NCI-H2171 treated with DMSO at 0.1 percent for 48 hours (cell line): ENCODE measurements at places on chromosomes 1 and 21.

GRCh38 chr1:11908095-11908675, 18.0 kb downstream of the KIAA2013 start:
- DNase-seq, result peak; percentile 99

GRCh38 chr1:81607086-81607485, 193.6 kb upstream of the ADGRL2 start:
- DNase-seq, result no peak

- DNase-seq, result no peak
Observed at GRCh38 chr1:78038491-78038939, 7.3 kb upstream of the GIPC2 start.

DNA sequence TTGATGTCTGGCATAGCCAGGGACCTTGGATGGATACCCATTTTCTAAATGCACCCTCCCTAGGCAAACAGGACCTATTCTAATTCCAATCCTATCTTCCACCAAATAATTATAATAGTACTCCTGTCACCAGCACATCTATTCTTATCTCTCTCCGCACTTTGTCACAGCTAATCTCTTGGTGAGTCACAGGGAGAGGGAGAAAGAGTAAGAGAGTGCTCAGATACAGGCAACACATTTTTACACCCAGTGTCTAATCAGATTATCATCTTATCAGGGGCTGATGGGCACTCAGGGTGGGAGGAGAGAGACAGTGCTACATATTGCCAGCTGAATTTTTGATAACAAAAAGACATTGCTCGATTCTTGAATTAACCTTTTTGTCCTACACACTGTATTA, 275.0 kb upstream of the BEND5 start:
- peak; percentile 81 for DNase-seq

- no peak for DNase-seq
Observed at GRCh38 chr1:230174041-230174440, 107.0 kb downstream of the GALNT2 start.

- DNase-seq, result peak; percentile 57
Observed at GRCh38 chr1:192808163-192808517, 699 bp upstream of the RGS2 start.

DNA sequence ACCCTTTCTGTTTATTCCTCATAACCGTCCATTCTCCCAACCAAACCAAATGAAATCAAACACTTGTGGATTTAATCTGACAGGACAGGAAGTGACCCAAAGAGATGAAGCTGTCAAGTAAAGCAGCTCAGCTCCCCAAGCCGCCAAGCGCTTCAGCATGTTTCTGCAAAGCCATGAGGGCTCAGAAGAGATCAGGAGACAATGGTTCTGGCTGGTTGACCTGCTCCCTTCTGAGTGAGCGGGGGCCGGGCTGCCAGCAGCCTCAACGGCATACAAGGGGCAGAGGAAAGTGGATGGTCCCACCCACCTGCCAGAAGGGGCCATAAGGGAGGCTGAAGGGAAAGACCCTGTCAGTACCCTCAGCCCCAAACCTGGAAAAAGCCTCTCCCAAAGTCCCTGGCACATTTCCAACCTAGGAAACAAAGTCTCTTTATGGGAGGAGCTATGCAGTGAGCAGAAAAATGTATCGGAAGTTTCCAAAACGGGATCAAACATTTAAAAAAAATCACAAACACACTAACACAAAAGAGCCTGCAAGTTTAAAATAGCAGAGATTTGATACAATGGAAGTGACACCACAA, 45.4 kb downstream of the SLC45A1 start:
- no peak for DNase-seq

GRCh38 chr1:186183219-186183618, 191.8 kb downstream of the TPR start:
- DNase-seq, result no peak

- DNase-seq, result no peak
Observed at GRCh38 chr1:108590441-108590840, 30.5 kb downstream of the EEIG2 start.

DNA sequence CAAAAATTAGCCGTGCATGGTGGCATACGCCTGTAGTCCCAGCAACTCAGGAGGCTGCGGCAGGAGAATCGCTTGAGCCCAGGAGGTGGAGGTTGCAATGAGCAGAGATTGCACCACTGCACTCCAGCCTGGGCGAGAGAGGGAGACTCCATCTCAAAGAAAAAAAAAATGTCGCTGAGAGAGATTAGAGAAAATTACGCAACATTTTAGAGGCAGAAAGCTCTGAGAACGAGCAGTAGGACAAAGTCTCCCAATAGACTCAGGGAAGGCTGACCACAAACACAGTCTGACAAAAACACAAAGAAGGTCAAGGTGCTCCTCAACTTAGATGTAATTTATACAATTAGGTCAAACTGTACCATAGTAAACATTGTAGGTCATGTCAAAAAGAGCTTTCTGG, 367.6 kb upstream of the ZRANB2 start:
- no peak for DNase-seq

DNA sequence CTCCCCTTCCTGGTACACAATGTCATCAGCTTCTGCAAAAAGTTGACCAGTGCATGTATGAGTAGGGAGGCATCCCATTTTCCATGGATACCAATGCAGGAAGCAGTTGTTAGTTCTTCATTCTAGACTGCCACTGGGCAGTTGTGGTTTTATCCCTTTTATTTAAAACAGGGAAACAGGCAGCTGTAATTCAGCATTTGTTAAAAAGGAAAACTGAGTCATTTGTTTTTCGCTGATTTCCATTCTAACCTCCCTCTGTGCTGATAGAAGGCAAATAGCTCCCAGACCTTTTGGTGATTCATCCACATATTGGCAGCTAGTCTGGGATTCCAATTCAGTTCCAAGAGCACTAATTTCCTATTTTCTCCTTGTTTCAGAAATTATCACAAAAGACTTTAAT, 21.1 kb upstream of the ABCA4 start:
- no peak for DNase-seq

GRCh38 chr1:163561580-163562295, 240.0 kb downstream of the NUF2 start:
- DNase-seq, result peak; percentile 7

GRCh38 chr1:217542136-217542777, 88.6 kb downstream of the GPATCH2 start:
- no peak for DNase-seq

DNA sequence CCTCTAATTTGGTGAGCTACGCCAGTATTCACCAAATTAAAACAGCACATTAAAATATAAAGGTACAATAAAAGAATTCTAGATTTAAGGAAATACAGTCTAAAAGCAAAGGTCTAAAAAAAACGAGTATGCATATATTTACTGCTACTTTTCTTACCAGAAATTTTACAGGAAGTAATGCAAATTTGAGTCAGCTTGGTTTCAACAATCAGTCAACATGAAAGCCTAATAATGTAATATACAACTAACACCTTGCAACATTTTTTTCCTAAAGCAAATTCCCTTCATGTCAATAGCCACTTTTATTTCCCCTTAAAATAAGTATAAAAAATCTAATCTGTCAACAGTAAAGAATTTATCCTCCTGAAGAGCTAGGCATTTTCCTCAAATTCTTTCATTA, 11.9 kb downstream of the PTP4A2 start:
- no peak for DNase-seq

DNA sequence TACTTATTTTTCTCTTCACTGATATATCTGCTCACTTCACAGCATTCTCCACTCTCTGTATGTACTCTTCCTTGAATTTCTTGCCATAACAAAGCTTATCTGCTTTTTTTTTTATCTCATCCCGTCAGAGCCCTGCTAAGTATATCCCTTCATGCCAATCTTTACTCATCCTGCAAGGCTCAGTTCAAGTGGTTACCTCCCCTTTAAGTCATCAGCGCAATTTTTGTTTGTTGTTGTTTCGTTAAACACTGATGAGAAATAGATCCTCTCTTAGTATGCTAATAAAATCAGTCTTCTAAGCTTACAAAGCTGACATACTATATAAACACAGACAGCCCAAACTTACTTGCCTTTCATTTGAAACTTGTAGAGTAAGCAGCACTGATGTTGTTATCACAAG, 17.8 kb downstream of the COL24A1 start:
- no peak for DNase-seq

DNA sequence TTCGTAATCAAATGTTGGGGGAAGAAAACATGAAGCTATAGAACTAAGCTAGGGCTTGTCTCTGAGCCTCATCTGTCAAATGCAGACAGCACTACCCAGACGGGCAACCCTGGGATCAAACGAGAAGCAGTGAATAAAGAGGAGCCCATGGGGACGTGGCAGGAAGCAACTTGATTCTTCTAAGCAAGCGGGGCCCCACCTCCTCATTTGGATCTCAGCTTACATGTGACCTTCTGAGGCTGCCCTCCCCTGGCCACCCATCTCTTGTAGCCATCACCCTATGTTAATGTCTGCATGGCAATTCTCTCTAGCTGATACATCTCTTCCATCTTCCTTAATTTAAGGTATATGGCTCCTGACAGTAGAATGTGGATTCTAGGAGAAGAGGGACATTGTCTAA, 171.3 kb downstream of the IGSF21 start:
- DNase-seq, result peak; percentile 79

GRCh38 chr1:211724687-211725196, 49.3 kb upstream of the NEK2 start:
- no peak for DNase-seq

DNA sequence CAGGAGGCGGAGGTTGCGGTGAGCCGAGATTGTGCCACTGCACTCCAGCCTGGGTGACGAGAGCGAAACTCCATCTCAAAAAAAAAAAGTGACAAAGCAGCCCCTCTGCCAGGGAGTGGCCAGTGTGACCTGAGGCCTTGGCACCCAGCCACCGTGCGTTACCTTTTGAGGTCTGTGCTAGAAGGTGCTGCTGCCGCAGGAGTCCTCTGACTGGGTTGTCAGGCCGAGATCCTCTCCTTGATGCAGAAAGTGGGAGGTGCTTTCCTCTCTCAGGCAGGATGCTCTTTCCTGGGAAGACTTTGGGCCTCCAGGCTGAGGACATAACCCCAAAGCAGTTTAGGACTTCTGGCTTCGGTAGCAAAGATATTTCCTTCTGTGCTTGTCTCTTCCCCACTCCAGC, 280.5 kb upstream of the VAMP3 start:
- DNase-seq, result no peak

DNA sequence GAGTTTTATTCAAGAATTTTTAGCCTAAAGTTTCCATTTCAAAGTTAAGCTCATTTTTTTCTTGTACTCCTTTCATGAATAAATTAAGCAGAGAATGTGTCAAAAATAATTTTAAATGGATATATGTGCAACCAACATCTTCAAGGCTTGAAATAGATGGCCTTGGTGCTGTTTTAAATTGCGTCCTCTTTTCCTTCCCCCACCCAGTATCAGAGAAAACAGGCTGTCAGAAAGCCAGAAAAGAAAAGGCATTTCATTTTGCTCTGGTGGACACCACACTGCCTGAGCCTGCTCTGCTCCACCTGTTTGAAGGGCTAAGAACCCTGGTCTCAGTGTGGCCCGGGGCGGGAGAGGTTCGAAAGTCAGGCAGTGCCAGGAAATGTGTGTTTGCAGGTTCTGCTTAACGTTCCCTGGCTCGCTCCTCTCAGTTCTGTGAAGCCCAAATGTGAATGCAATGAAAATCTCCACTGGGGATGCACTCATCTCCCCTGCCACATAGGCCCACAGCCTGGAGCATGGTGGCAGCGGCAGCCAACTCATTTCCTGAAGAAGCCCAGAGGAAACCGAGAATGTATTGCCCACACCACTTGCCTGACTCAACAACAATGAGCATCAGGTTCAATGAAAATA, 134.4 kb downstream of the SDCCAG8 start:
- no peak for DNase-seq

GRCh38 chr1:9238550-9238949, 4.0 kb downstream of the H6PD start:
- DNase-seq, result no peak

- no peak for DNase-seq
Observed at GRCh38 chr1:117697220-117697781, 91.5 kb downstream of the TENT5C start.

- DNase-seq, result no peak
Observed at GRCh38 chr1:160639652-160640051, 7.2 kb downstream of the SLAMF1 start.

GRCh38 chr1:15799928-15800835, 7.3 kb downstream of the UQCRHL start:
- no peak for DNase-seq

DNA sequence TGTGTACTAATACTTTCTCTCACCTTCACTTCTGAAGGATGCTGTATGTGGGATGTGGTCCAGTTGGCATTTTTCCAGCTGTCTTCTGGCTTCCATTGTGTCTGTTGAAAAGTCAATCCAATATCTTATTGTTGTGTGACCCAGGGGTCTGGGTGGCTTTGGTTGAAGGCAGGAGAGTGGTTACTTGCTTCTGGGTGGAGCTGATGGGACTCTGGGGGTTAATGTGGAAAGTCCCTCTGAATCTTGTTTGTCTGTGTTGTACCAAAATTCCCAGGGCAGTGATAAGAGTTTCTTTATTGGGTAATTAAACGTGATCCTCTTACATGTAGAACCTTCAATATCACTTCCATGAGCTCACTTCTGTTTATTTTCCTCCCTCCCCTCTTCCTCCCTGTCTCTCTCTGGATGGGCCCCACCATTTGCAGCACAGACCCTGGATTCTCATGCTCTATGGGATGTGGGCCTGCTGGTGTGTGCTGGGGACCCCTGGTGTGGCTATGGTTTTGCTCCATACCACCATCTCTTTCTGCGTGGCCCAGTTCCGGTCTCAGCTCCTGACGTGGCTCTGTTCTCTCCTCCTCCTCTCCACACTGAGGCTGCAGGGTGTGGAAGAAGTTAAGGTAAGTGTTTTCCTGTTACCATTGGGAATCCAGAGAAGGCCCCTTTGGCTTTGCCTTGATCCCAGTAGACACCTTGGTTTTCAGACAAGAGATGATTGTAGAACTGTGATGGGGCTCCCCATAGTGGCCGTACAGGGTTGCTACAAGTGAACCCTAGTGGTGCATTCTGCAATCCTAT, 71.5 kb downstream of the HHAT start:
- peak; percentile 72 for DNase-seq

- no peak for DNase-seq
Observed at GRCh38 chr1:159826441-159827101, at the start of gene SLAMF8. Gene SLAMF8, plus strand, starts transcription at chr1:159826873. Its CDS starts 26 bp downstream, at chr1:159826899.

DNA sequence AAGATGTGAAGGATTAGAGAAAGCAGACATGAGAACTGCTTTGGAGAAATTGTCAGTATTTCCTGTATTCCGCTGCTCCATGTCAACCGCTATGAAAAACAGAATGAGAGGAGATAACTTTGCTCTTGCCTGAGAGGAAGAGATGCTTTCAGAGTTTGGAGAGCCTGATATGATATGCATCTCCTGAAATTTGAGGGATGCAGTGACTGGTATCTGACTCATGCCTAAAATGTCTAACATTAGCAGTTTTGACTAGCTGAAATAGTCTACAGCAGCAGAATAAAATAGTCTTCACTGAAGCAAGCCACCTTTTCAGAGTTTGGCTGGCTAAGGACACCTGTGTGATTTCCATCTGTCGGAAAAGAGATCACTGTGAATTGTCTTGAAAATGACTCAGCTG, 165.8 kb upstream of the LRRC7 start:
- no peak for DNase-seq

DNA sequence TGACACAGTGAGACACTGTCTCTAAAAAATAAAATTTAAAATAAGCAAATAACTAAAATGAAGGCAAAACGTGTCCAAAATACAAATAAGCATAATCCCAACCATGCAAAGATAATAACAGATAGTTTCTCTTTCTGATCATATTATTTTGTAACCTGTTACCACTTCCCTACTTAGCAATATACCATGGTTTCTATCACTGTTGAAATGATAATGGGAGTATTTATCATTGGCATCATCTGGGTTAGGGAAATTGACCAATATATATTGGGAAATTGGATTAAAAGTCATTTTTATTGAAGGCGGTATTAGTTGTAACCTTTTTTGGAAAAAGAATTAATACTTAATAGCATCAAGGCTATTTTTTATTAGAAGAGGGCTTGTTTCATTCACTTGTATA, 47.0 kb downstream of the USP25 start:
- no peak for DNase-seq

GRCh38 chr1:44785029-44785380, 3.0 kb downstream of the BEST4 start:
- no peak for DNase-seq
